ENCODE measurements at places on chromosomes 7 and 10.

- DNase-seq, result no peak
Measured at GRCh38 chr7:28855538-28856217, 102.5 kb downstream of the TRIL start.

GRCh38 chr10:11856678-11857077, 33.5 kb downstream of the PROSER2 start:
- DNase-seq, result no peak

DNA sequence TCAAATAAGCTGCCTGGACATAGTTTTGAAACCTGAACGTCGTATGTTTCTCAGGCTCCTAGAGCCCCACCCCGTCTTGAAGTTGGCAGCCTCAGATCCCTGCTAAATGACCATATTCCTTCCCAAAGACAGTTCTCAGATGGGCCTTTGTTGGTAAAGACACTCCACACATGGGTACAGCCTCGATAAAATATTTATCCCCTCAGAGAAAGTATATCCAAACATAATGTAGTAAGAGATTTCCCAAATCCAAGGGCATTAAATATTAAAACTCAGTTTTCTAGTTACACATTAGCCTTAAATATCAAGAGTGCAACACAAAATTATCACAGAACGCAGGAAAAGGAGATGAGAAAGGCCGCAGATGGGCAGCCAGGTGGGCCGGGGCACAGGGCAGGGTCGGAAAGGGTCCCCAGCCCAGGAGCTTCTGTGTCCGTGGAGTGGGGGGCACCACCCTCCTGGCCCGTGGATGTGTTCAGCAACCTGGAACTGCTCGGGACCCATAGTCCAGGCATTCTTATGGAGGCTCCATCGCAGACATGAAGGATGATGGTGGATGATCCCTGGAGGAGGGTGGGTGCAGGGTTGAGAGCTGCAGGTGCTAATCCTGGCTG, 1.5 kb upstream of the CFAP46 start:
- no peak for DNase-seq

DNA sequence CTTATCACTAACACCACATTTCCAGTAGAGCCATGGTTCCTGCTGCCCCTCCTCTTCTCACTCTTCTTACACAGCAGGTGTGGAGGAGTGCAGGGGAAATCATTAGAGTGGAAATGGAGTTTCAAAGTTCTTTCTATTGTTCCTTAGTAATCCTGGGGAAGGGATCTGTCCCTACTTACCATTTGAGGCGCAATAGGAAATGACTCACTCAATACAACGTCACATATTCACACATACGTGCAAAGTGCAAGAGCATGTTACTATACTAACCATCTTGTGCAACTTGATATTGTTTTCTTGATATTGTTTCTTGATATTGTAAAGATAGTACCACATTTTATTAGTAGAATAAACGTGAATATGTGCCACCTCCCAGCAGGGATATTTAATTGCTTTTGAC, 1010.2 kb downstream of the DNAJB9 start:
- no peak for DNase-seq

GRCh38 chr7:26861050-26861449, 3.3 kb downstream of the SKAP2 start:
- no peak for DNase-seq

DNA sequence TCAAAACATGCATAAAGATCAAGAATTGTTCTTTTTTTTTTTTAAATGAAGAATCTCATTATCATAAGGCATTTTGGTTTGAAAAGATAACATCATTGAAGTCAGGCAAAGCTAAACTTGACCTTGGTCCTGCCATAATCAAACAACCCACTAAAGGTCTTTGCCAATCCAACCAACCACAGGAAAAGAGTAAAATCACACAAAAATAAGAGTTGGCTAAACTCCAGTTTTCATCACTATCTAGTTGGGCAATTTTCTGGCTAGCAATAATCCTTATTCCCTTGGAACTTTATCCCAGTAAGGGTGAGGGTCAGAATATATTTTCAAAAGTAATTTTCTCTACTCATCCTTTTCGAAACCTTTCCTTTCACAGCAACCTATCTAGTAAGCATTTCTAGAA, 62.4 kb downstream of the HIBADH start:
- no peak for DNase-seq

GRCh38 chr10:44361109-44361508, 23.8 kb downstream of the CXCL12 start:
- DNase-seq, result no peak

- no peak for DNase-seq
Measured at GRCh38 chr10:68963151-68963550, 7.2 kb downstream of the DDX21 start.

DNA sequence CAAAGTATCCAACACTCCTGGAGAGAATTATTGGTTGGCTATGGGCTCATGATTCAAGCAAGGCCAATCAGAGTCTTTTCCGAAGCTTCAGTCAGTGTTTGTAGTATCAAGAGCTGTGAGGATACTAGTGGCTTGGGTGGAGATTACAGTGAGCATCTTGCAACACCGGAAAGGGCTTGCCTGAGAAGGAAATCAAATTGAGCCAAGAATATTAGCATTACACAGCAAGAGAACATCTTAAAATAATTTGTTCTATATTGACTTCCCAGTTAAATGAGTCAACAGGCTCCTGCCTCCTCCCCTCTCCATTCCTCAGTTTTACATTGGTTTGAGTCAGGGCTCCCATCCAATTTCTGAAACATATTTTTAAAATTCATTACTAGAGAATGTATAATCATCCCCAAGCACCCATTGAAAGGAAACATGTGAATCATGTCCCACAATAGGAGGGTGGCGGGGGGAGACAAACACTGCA, 127.4 kb downstream of the ELAPOR2 start:
- no peak for DNase-seq

DNA sequence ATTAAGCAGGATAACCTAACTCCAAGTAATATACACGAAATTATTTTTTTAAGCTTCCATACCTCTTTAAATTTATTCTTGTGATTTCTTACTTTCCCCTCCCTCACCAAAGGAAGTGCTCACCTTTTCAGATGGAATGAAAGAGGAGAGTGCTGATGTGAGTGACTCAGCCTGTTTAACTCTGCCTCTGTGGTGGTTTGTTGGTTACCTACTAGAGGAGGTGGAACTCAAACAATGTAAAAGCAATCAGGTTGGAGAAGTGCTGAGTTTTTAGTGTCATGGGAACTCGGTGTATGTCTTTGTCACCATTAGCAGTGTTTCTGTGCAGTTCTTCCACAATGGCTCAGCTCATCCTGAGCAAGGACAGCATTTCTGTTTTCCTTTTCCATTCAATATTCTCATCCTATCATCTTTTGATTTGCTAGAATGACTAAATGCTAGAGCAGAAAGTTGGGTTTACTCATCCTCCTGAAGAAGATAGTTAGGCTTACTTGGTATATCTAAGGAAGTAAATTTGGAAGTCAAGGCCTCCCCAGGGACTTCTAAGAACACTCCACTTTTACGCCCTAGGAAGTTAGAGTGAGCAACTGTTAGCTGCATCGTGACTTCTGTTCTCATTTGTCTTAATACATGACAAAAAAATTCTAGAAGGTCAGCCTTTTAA, 6.0 kb downstream of the ADD3 start:
- peak; percentile 35 for DNase-seq

GRCh38 chr10:21363731-21364104, 161.8 kb downstream of the SKIDA1 start:
- DNase-seq, result no peak

DNA sequence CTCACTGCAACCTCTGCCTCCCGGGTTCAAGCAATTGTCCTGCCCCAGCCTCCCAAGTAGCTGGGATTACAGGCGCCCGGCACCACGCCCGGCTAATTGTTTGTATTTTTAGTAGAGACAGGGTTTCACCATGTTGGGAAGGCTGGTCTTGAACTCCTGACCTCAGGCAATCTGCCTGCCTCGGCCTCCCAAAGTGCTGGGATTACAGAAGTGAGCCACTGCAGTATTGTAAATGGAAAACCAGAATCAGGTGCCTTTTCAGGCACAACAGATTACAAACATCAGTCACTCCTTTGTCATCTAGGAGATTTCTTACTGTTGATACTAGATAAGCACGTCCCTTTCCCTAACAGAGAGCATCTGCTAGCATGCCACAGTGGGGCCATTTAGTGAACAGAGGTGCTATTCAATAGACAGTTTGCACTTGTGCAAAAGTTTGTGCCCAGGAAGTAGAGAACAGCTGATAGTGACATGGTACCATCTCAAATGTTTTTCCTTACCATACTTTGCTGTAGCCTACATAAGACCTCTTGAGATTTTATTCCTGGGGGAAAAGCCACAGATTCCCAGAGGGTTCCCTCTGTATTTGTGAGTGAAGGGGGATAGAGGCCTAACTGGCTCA, 24.5 kb upstream of the WAC start:
- DNase-seq, result no peak

DNA sequence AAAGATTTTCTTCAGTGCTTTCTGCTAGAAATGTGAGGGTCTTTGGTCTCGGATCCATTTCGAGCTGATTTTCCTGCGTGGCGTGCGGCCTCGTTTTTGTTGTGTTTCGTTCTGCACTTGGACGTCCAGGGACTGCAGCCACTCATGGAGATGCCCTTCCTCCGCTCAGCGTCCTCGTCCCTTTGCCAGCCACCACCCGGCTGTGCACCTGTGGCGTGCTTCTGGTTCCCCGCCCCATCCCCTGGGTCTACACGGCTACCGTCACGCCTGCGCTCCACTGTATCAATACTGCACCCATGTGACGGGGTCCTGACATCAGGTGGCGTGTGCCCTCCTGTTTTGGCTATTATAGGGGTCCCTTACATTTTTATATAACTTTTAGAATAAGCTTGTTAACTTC, 42.7 kb upstream of the NKX6-2 start:
- DNase-seq, result no peak

GRCh38 chr10:103845972-103846371, 9.4 kb downstream of the SH3PXD2A start:
- peak; percentile 68 for DNase-seq

DNA sequence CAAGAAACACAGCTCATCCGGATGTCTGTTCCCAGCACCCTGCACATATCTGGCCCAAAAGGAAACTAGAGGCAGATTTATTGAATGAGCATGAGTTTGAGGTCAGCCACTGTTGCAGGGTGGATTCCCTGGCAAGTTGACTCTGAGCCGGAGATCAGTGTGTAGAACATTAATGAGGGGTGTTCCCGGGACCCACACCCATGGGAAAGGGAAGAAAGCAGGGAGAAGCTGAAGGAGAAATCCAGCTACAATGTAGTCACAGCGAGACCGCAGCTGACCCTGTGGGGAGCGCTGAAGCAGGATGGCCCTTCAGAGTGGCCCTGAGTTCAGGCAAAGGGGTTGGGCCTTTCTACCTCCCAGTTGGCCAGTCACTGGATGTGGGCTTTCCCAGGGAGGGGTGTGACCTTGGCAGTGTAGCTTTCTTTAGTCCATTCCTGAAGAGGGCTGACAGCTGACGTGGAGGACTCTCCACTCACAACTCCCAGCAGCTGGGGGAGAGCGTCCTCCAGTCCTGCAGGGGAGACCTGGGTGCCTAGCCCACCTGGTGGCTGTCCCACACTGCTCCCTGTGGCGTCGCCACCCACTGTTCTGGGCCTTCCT, 324.2 kb upstream of the ZMIZ1 start:
- no peak for DNase-seq

DNA sequence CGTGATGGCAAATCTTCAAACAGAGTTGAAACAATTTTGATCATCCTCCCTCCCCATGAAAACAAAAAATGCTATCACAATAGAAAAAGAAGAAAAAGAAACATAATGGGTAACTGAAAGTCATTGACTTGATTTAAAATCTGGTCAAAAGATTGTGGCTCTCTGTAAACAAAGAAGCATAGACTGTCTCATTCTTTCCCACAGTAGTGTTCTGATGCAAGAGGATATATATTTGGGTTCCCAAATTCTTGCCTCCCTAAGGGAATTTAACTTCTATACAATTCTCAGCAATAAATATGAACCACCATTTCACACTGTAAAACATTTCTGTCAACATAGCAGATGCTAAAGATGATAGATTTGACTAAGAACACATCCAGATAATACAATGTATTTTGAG, 32.8 kb upstream of the MEOX2 start:
- no peak for DNase-seq

DNA sequence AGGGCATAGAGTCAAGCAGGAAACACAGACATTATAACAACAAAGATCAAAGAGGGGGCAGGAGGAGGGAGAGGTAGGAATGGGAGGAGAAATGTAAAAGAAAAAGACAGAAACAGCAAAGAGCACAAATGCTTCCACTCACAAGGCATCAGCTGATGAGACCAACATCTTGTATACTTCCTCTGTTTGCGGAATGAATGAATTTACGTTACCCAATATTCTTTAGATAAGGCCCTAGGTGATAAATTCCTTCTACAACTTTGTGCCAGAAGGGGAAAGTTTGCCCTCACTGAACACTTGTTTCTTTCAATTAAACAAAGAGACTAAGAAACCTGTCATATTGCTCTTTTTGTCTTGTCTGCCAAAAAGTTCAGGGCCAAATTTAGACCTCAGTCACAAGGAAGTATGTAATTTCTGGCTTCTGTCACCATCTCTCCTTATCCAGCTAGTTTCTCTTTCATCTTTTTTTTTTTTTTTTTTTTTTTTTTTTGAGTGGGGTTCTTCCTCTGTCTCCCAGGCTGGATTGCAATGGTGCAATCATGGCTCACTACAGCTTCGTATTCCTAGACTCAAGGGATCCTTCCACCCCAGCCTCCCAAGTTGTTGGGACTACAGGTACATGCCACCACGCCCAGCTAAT, 116.4 kb upstream of the NANOS1 start:
- no peak for DNase-seq

DNA sequence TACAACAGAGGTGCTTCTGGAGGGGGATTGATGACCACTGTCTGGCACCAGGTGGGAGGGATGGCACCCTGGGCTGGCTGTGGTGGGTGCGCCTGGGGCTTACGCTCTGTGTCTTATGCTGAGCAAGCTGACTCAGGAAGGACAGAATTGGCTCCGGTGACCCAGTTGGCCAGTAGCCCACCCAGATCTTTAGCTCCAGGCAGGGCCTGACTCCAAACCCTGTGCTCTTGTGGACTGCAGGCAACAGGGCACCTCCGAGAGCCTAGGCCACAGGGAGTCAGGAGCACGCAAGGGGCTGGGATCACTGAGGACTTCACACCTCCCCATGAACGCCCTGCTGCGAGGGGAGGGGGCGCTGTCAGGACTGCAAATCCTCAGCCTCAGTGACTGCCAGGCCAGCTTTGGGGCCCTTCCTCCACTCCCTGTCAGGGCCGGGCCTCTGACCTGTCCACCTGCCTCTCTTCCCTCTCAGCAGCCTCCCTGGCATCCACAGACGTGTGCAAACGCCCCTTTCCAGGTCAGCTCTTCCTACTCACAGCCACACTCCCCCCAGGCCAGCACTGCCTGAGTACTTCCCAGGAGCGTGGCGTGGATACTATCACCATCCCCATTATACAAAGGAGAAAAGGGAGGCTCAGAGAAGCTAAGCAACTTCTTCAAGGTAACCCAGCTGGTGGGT, 118.7 kb downstream of the SLIT1 start:
- DNase-seq, result no peak

DNA sequence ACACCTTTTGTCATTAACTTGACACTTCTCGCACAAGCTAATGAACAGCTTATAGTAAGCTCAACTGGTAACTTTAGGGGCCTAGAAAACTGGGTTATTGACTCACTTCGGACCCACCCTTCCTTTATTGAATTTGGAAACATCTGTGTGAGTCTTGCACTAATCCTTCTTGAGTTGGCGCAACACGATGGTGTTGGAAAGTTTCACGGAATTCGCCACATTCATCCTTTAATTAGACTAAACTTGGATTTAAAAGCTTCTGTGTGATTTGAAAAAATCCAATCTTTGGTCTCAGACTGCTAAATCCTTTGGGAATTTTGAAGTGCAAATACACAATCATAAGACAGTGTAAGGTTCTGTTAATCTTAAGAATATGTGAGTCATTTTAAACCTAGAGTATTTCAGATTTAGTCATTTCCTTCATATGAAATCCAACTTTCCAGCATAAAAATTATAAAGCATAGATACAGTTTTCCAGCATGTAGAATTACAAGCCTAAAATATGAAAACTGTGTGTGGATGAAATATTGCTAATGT, 15.1 kb downstream of the FZD8 start:
- no peak for DNase-seq
